ENCODE measurements at places on chromosomes 7 and 10.

- DNase-seq, result no peak
Observed at GRCh38 chr7:5382281-5382892, 41.2 kb downstream of the TNRC18 start.

GRCh38 chr10:119602241-119603095, 5.7 kb upstream of the TIAL1 start:
- peak; percentile 46 for DNase-seq

DNA sequence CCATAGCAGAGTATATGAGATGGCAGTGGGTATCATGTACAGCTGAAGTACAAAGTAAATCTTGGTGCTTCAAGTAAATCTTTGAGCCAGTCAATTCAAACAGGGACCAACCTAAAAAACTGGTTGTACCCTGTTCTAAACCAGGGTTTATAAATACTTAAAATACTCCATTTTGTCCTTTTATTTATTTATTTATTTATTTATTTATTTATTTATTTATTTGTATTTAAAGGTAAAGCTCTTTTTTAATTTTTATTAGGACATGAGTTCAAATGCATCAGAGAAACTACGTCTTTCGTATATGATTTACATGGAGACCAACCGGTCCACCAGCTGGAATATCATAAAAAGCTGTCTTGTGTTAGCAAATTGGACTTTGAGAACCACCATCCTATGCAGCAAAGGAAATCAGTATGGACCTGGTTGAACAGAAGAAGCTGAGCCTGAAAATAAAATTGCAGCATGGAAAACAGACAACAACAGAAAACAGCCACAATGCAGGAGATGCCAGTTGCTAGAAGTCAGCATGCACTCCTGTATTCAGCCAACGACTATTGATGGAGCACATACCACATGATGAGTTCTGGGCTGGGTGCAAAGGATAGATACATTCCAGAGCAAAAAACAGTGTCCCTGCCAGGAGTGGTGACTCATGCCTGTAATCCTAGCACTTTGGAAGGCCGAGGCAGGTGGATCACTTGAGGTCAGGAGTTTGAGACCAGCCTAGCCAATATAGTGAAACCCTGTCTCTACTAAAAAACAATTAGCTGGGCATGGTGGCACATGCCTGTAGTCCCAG, 60.0 kb downstream of the PLXNA4 start:
- no peak for DNase-seq

- DNase-seq, result no peak
Observed at GRCh38 chr10:69466158-69466490, 14.9 kb downstream of the TSPAN15 start.

- no peak for DNase-seq
Observed at GRCh38 chr7:105635197-105635596, 53.9 kb upstream of the EFCAB10 start.

GRCh38 chr7:121334875-121335648, 6.3 kb downstream of the WNT16 start:
- no peak for DNase-seq

DNA sequence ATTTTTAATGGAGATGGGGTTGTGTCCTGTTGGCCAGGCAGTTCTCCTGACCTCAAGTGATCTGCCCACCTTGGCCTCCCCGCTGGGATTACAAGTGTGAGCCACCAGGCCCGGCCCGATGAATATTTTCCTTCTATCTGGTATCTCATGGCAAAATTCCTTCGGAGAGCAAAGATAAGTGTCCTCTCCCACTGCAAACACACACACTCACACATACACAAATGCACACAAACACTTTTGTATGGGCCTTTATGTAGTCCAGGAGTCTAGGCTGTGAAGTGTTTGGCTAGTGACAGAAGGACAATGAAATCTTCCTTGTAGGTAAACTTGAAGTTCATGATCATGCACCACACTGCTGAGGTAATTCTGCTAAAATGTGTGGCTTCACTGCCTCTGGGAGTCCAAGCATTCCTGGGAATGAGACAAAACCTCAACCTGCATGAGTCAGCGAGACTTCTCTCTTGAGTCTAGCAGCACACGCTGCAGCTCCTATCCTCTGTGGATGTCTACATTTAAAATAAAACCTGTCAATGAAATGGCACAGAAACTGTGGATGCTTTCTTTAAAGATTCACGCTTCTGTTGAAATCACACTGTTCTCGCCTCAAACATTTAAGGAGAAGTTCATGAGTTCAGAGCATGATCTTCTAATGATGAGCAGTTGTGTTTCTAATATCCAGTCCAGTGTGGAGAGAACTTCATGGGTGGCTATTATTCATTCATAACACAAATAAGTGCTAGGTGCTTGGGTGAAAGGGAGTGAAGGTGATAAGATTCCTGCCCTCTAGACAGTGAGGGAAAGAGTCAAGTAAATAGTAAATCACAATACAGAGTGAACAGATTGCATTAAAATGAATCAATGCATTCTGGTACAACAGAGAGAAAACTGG, 96.5 kb downstream of the NRP1 start:
- DNase-seq, result no peak

DNA sequence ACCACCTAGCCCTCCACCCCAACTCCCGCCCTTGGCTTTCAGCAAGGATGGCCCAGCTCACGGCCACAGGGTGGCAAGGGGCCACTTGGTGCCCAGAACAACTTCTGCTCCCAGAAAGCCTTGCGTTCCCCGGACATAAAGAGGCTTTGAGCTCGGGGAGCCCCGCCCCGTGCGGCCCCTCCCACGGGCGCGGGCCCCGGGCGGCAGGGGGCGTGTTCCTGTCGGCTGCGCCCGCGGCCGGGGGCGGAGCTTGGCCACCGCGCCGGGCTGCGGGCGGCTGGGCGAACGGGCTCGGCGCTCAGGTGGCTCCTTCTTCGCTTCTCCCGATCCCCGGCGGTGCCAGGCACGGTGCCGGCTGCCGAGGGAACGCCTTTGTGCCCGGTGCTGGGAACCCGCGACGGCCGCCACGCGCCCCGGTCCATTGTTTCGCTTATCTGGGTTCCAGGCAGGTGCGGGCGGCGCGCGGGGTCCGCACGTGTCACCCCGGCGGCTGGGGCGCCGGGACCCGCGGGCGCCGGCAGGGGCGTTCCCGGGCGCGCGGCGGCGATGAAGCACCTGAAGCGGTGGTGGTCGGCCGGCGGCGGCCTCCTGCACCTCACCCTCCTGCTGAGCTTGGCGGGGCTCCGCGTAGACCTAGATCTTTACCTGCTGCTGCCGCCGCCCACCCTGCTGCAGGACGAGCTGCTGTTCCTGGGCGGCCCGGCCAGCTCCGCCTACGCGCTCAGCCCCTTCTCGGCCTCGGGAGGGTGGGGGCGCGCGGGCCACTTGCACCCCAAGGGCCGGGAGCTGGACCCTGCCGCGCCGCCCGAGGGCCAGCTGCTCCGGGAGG, at the start of gene NFE2L3:
Gene NFE2L3, plus strand, starts transcription at position 246 of the 829 bp plus-strand sequence. Its CDS starts 301 bp downstream, at position 547.
- peak; percentile 82 for DNase-seq

DNA sequence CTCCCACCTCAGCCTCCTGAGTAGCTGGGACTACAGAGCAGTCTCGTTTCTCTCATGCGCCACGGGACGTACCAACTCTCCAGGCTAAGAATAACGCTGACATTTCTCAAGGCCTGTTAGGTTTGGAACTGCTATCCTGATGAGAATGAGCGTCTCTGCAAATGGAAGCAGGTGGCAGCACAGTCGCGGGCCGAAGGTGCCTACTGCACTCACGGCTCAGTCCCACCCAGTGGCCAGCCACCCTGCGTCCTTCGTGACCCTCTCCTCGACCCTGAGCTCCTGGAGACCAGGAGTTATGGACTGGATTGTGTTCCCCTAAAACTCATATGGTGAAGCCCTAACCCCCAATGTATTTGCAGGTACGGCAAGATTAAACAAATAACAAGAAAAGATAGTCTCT, 274.1 kb downstream of the PRPF18 start:
- DNase-seq, result no peak

- no peak for DNase-seq
Observed at GRCh38 chr7:106050746-106051117, 61.4 kb downstream of the SYPL1 start.

GRCh38 chr10:75287697-75288096, 51.9 kb upstream of the COMTD1 start:
- DNase-seq, result no peak
